ENCODE measurements at places on chromosomes 3 and 15.

DNA sequence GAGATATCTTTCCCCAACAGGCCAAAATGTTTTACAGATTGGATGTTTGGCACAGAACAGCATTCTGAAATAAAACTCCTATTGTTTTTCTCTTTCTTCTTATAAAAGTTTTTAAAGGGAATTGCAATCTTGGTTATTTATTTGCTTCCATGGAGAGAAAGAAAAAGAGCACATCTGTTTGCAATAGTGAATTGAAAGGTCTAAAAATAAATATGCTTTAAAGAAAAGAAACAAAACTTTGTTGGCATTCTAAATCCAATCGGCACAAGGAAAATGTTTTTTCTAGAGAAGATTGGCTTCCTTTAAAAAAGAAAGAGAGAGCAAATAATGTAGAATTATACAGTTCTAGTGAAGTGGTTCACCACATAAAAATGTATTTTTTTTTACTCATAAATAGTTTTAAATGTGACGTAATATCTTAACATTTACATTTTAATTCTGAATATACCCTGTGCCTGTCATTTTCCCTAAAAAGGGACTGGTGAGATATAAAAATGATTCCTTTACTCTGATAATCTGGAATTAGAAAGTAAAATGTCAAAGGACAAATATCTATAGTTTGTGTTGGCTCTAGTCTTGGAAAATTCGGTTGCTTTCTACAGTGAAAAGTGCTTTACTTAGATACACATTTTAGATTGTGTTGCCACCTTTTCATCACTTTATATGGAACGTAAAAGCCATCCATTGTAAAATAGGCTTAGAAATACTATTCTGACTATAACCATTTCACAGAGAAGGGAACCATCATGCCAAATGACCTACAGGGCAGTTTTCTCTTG is 257.4 kb upstream of the CBLB start:
- DNase-seq: no peak

GRCh38 chr15:52698514-52698913 is 19.3 kb upstream of the ATOSA start:
- no peak for DNase-seq

DNA sequence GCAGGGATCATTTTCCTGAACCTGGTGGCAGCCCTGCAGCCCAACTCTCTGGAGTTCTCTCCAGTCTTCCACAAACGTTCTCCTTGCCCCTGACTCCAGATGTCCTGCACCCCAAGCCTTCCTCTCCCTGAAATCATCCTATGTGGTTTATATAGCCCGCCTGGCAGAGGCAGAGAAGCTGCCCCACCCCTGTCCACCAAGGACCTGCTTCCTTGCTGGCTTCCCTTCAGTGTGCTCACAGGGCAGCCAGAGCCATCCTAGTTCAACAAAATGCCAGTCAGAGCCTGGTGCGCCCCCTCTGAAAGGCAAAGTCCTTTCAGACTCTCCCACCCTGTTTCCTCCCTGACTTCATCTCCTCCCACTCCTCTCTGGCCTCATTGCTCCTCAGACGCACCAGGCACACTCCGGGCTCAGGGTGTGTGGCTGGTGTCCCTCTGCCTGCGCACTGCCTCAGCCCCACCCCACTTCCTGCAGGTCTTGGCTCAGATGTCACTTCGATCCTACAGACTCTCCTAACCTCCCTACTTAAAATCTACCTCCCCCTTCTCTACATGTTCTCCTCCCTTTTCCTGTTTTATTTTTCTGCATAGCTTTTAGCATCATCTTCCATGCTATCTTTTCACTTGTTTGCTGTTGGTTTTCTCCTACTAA is 5.9 kb downstream of the KBTBD13 start:
- peak; percentile 64 for DNase-seq

DNA sequence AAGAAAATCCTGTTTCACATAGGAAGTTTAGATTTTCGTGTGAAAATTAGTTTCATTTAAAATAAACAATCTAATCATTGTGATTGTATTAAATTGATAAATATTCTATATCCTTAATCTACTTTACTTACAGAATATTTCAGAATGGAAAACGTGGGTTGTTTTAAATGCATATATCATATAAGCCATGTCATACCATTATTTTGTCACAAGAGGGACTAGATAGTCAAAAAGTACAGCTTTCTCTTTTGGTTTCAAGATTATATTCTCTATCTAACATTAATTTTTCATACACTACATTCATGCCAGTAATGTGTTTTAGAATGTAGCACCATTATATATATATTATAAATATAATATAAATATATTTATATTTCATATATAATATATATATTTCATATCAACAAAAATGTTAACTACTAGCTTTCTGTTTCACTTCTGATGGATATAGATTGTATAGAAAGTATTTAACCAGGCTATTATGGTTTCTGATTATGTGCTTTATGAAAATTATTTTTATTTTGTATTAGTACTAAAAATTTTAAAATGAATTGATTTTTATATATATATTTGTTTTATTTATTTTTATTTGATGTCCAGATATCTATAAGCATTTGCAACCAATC is 45.3 kb downstream of the OSTN start:
- DNase-seq: no peak

DNA sequence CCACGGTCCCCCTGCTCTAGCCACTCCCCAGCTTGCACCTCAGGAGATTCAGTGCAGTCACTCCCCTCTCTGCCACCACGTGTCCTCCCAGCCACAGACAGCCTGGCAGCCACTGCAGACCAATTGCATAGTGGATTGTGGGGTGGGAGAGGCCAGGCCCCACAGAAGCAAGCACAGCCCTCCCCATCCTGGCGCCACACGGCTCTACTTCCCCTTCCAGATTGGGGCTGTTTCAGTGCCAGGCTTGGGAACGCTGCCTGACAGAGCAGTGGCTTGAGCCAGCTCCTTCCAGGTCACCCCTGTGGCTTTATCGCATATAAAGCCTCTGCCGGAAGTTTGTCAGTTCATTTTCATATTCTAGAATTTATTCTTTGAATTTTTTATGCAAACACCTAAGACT is 90.7 kb downstream of the TMEM266 start:
- no peak for DNase-seq

DNA sequence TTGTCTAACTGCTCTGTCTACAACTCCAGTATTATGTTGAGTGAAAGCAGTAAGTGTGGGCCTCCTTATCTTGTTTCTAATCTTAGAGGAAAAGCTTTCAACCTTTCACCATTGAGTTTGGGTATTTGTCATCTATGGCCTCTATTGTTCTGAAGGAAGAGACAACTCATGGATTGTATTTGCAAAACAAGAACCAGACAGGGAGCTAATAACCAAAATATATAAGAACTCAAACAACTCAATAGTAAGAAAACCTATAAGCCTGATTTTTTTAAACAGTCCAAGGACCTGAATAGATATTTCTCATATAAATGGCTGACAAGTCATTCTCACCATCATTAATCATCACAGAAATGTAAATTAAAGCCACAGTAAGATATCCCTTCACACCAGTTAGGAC is 113.0 kb downstream of the TAFA4 start:
- DNase-seq: no peak

GRCh38 chr3:119627461-119627860 is 29.8 kb downstream of the PLA1A start:
- DNase-seq: no peak

GRCh38 chr3:3714572-3714971 is 84.7 kb upstream of the LRRN1 start:
- no peak for DNase-seq

GRCh38 chr3:64687781-64688604 is at the start of gene ADAMTS9:
Gene ADAMTS9, minus strand, starts transcription at chr3:64688000. Its CDS starts 343 bp downstream, at chr3:64687657.
- peak; percentile 94 for DNase-seq

DNA sequence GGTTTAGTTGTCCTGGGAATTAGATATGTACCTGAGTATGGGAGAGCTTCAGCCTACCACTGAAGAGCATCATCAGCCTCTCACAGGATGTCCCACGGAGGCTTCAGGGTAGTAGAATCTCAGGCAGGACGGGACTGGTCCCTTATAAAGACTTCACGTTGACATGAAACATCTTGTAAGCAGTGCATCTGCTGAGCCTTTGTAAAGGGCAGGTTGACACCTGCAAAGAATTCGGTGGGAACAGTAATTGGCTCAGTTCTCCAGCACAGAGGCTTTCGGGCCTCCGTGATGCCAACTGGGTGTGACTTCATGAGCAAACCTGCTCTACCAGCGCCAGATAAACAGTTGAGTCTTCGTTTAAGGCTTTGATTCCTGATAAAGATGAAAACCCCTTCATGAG is 26.9 kb upstream of the AVEN start:
- no peak for DNase-seq

- DNase-seq: no peak
Observed at GRCh38 chr15:80990955-80991354, 1.3 kb upstream of the MESD start.

DNA sequence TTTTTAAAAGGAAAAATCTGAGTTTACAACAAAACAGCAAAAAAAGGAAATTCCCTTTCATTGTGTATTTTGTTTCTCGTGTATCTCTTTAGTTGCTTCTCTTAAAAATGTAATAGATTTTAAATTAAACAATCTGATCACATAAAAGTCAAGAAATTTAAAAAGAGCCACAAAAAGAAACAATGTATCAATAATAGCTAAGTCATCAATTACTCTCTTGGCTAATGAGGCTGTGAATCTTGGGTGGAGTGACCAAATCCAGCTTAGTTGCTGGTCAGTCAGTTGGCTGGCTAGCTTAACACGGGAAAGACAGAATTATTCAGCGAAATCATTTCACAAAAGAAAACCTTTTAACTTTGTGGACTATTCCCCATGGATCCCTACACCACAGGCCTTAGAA is 3.2 kb downstream of the SFMBT1 start:
- DNase-seq: no peak

DNA sequence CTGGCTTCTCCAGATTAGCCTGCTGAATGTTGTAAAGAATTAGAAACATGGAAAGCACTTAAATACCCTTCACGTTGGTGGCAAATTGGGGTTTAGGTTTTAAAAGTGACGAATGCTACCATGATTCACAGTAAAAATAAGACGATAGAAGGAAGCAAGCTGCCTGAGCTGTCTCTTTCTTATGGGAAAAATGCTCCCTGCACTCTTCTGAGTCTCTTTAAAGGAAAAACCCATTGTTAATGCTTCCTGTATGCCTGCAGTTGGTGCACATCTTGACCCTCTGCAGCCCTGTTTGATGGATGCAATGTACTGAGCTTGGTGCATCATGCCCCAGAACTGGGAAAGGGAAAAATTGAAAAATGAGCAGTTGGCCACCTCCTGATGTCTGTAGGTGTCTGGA is 258.6 kb upstream of the RASGRP1 start:
- no peak for DNase-seq

- no peak for DNase-seq
Observed at GRCh38 chr3:11847607-11848006, 922 bp upstream of the TAMM41 start.

DNA sequence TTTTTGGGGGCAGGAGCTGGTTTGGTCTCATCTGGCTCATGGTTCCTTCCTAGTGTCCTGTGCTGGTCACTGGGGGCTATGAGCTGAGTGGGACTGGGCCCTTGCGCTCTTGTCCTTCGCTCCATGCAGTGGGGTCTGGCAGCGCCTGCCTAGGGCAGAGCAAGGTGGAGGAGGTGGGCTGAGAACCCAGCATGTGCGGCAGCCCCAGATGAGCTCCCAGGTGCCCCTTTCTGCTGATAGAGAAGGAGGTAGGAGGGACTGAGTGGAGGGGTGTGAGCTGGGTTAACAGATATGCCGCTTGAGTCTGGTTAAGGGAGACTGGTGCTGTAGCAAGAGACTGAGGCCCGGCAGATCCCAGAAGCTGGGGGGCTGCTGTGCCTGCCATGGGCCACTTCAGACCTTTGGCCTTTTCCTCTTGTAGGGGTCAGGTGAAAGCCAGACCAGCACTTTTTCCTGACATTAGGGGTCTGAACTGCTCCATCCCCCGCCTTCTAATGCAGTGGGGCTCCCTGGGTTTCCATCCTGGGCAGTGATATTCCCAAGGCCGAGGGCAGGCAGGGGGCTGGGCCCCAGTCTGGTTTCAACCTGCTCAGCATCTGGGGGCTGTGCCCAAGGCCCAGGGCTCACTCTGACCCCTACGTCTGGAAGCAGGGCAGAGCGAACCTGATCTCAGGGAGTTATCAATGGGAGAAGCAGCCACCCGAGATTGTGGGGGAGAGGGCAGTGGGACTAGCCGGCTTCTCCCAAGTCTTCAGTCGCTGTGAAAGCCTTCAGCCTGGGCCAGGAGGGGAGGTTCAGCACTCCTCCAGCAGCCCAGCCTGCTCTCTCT is 62.9 kb upstream of the PRR23C start:
- no peak for DNase-seq

- DNase-seq: no peak
Observed at GRCh38 chr3:52153389-52154096, 680 bp downstream of the POC1A start.

GRCh38 chr15:84804005-84804900 is 12.9 kb upstream of the ALPK3 start:
- DNase-seq: no peak

DNA sequence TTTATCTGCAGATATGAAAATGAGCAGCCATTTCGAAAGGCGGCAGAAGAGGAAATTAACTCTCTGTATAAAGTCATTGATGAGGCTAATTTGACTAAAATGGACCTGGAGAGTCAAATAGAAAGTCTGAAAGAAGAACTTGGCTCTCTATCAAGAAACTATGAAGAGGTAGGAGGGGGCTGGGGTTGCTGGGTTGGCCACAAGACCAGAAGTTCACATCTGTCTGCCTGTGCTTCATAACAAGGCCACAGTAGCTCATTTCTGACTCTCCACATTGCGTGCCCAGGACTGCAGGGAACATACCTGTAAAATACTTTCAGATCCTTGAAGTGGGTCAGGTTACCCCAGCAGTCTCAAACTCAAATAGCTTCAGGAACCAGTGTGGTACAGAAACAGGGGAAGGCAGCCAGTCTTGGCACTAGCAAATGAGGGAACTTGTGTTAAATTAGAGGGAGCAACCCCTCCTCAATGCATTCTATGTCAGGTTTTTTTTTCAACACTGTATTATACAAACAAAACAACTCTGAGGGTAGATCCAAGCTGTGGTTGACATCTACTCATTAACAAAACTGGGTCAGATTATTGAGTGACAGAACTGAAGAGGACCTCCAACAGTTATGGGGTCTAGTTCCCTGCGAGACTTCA is 48.7 kb downstream of the BFSP2 start:
- DNase-seq: no peak

- DNase-seq: no peak
Observed at GRCh38 chr3:15477951-15478639, 43.4 kb downstream of the COLQ start.

- peak; percentile 17 for DNase-seq
Observed at GRCh38 chr3:151538456-151539393, 77.9 kb upstream of the IGSF10 start.

- DNase-seq: no peak
Observed at GRCh38 chr15:72599855-72600464, 54.5 kb upstream of the GOLGA6B start.

DNA sequence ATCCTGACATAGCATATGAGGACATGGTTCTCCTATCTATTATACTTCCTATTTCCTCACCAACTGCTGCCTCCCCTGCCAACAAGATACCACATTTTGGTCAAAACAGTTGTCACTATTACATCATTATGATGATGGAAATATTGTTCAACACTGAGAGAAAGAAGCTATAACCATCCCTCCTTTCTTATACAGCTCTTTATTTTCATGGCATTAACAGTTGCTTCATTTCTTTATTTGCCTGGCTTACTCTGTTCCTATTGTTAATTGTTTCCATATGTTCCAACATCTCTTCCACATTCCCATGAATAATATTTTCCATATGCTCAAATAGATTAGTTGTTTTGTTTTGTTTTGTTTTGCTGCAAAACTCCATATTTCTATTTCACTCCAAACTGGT is 40.8 kb upstream of the FILIP1L start:
- DNase-seq: no peak

GRCh38 chr15:74133694-74134386 is 3.5 kb downstream of the ISLR2 start:
- no peak for DNase-seq

Measured in right kidney (tissue), 9 donors.